ENCODE measurements at places on chromosomes 6 and 20. TPM values are rescaled to one million over a fixed set of nuclear protein-coding genes. Genes with fewer than 3 reads are reported as not detected.

Gene TREML4
- total RNA-seq: not detected

Gene KIAA1755
- 5.9 TPM for total RNA-seq

DNA sequence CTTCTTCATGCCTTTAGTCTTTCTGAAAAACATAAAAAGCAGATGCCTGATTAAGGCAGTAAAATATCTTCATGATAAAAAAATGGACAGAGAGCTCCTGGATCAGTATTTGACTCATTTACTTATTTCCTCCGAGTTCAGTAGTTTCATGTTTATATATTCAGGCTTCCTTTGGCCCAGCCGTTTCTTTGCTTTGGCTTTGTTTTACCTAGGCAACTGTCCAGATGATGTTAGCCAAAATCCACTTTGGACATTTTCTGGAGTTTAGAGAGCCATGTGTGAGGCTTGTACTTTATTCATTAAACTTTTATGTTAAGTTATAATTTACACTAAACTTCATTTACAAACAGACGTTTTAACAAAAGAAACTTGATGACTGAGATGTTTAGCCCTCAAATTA is 307.1 kb upstream of the RSPO3 start:
- H3K27me3 ChIP-seq: no peaks in the 10 kb centered on the region
- H3K4me1 ChIP-seq: no peaks in the 10 kb centered on the region
- no peak overlapping the region for H3K4me3 ChIP-seq
- H3K27ac ChIP-seq: no peak overlapping the region
- DNase-seq: no peak

- H3K27ac ChIP-seq: no peak overlapping the region
- no peak overlapping the region for H3K4me3 ChIP-seq
- no peak for DNase-seq
Measured at GRCh38 chr6:34506718-34507117, 40.8 kb downstream of the PACSIN1 start.

DNA sequence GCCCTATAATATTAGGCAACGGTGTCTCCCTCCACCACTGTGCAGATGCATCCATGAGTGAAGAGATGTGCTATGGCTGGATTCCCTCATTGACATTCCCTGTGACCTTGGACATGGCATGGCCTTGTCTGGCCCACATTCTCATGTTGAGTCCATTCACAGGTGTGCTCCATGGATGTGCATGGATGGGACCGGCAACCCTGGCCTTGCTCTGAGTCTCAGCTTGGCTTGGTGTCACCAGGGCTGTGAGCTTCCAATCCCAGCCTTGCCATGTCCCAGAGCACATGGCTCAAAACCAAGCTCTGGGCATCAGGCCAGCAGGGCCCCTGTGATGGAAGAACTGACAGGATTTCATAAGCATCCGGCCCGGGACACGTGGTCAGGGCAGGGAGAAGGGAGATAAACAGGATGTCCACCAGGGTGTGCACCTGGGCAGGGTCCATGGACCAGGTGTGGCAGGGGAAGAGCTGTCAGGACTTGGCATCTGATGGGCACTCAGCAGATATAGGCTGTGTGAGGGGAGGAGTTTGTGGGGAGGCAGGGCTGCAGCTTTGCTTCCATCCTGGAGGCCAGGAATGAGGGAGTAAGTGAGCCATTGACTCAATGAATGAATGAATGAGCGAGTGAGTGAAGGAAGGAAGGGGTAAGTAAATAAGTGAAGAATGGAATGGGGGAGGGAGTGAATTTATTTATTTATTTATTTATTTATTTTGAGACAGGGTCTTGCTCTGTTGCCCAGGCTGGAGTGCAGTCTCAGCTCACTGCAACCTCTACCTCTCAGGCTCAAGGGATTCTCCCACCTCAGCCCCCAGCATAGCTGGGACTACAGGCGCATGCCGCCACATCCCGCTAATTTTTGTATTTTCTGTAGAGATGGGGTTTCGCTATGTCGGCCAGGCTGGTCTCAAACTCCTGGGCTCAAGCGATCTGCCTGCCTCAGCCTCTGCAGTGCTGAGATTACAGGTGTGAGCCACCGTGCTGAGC is 15.7 kb downstream of the NRSN2 start:
- DNase-seq: peak; percentile 85

Gene CAGE1
- total RNA-seq: not detected

DNA sequence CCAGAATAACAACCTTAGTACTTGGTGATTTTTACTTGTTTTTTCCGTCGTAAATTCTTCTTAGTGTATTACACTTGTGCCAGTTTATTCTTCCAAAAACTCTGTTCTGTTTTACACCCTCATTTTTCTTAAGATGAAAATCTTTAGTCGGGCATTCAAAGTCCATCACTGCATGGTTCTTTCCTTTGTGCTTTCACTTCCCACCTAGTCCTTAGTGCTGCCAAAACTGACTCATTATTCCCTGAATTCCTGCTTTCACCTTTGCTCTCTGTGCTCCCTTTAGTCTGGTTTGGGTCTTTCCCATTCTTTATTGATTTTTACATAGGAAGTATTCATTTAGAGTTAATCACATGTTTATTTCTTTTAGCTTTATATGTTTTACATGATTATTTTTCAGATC is 3.3 kb downstream of the TRMT11 start:
- peaks cover 13% of the 10 kb centered on the region for H3K4me1 ChIP-seq
- no peak overlapping the region for H3K27ac ChIP-seq
- H3K27me3 ChIP-seq: no peaks in the 10 kb centered on the region

GRCh38 chr20:16293590-16293989 is 279.7 kb downstream of the KIF16B start:
- H3K4me3 ChIP-seq: no peak overlapping the region
- no peaks in the 10 kb centered on the region for H3K27me3 ChIP-seq
- no peak for DNase-seq
- no peak overlapping the region for H3K27ac ChIP-seq
- no peaks in the 10 kb centered on the region for H3K4me1 ChIP-seq
- H3K36me3 ChIP-seq: no peaks in the 10 kb centered on the region

- H3K27me3 ChIP-seq: no peaks in the 10 kb centered on the region
- H3K27ac ChIP-seq: peak overlapping the region; percentile 13
- H3K36me3 ChIP-seq: no peaks in the 10 kb centered on the region
- DNase-seq: peak; percentile 55
Measured at GRCh38 chr20:60138256-60139220, 180.3 kb downstream of the CDH26 start.

Gene PACSIN1
- total RNA-seq: 6.6 TPM

DNA sequence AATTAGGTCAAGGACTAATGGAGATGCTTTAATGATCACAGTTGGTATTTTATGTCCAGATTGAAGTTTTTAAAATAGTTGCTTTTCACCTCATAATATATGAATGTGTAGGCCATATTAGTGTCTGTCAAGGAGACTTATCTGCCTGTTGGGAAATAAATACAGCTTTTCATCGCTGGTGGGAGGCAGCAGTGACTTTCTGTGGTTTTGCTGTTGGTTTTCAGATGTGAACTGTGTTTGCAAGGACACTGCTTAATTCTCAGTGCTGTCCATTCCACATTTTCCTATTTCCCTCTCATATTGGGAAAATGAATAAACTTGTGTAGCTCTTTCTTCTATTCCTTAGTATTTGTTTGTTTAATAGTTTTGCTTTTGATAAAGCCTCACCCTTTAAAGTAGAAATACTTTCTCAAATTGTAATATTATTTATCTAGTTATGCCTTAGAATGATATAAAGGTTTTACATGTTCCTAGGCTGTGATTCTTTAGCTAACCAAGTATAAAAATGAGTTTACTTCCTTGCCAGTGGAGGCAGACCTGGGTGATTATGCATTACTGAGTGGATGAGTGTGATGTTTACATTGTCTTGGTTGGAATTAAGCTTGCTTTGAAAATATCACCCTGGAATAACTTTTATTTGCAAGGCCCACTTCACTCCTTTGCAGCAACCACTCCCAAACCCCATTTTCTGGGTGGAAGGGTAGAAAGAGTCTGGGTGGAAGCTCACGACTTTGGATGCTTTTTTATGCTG is 3.3 kb downstream of the PLCB4 start:
- no peak overlapping the region for H3K4me3 ChIP-seq
- DNase-seq: no peak
- no peaks in the 10 kb centered on the region for H3K27me3 ChIP-seq
- H3K36me3 ChIP-seq: no peaks in the 10 kb centered on the region
- peaks cover 34% of the 10 kb centered on the region for H3K4me1 ChIP-seq

DNA sequence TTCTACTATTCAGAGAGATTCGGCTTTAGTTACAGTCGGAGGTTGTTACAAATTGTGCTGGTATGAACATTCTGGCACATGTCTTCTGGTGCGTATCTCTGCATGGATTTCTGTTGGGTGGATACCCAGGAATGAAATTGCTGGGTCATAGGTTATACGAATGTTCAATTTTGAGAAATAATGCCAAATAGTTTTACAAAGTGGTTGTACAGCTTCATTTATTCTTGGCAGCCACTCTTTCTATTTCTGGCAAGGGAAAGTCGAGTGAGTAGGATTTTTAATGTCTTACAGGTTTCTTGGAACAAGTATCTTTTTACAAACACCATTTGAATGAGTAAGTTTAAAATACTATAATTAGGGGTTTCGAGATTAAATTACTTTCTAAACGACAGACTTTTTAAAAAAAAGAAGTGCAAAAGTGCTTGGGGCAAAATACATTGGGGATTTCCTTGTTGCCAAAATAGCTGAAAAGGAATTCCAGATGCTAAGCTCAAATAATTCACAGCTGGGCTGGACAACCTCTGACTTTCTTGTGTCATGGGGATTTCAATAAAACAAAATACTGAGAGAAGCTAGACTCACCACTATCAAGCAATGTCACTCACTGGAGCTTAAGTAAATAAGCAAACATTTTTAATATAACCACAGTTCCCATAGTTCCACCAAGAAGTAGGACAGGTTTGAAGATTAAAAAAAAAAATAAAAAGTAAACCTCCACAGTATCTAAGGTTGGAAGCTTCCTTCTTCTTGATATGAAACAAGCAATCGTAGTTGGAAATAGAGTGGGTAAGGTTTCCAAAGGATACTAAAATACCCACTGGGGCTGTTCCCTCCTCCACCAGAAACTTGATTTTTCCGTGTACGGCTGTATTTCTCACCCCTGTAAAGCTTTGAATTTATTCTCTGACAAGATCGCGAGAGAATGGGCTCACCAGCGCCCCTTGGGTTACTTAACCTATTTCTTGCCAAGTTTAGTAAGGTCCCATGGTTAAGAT is 21.6 kb upstream of the GFOD1 start:
- no peaks in the 10 kb centered on the region for H3K36me3 ChIP-seq
- H3K4me3 ChIP-seq: no peak overlapping the region
- H3K4me1 ChIP-seq: peaks cover 40% of the 10 kb centered on the region
- DNase-seq: no peak
- peak overlapping the region; percentile 10 for H3K27ac ChIP-seq

Gene HLA-DQA2
- 0.84 TPM for total RNA-seq

GRCh38 chr6:35302604-35303241 is 5.1 kb downstream of the DEF6 start:
- H3K36me3 ChIP-seq: no peaks in the 10 kb centered on the region
- peaks cover 13% of the 10 kb centered on the region for H3K4me1 ChIP-seq
- peak; percentile 36 for DNase-seq
- no peaks in the 10 kb centered on the region for H3K27me3 ChIP-seq
- no peak overlapping the region for H3K4me3 ChIP-seq

DNA sequence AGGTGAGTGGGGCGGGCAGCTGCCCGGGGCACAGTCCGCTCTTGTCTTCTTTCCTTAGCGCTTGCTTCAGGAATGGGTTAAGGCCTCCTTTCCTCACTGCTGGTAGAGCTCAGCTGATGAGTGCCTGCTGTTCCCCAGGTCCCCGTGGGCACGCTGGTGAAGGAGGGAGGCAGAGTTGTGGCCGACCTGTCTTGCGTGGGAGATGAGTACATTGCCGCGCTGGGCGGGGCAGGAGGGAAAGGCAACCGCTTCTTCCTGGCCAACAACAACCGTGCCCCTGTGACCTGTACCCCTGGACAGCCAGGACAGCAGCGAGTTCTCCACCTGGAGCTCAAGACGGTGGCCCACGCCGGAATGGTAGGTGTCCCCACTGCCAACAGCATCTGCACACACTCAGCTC is 15.7 kb downstream of the MTG2 start:
- H3K27ac ChIP-seq: no peak overlapping the region
- H3K36me3 ChIP-seq: no peaks in the 10 kb centered on the region
- H3K27me3 ChIP-seq: no peaks in the 10 kb centered on the region
- peak; percentile 5 for DNase-seq

- no peaks in the 10 kb centered on the region for H3K4me1 ChIP-seq
- peak overlapping the region; percentile 33 for H3K27ac ChIP-seq
- no peak for DNase-seq
- no peak overlapping the region for H3K4me3 ChIP-seq
Measured at GRCh38 chr6:144340541-144341371, 55.6 kb downstream of the UTRN start.

DNA sequence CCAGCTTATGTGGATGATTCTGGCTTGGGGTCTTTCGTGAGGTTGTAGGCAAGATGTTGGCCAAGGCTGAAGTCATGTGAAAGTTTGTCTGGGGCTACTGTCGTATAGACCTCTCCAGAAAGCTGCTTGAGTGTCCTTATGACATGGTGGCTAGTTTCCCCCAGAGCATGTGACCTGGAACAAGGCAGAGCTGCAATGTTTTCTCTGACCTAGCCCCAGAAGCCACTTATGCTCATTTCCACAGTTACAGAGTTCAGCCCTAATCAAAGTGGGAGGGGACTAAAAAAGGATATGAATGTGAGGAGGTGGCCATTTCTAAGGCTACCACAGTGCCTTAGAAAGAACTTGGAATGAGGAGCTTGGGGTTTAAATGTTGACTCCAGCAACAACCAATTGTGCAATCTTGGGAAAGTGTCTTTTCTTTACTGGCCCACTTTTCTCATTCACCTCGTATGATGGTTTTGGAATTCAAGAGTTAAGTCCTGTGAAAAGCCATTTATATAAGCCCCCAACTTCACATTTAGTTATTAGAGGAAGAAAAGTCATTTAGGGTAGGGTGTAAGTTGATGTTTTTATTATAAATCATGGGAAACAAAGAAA is 5.9 kb upstream of the ASXL1 start:
- no peaks in the 10 kb centered on the region for H3K36me3 ChIP-seq
- H3K4me3 ChIP-seq: no peak overlapping the region
- no peak overlapping the region for H3K27ac ChIP-seq

Measured in heart right ventricle (tissue), 16 donors.